ENCODE measurements at places on chromosomes 7 and 10. TPM values are rescaled to one million over a fixed set of nuclear protein-coding genes. Genes with fewer than 3 reads are reported as not detected.

The CASTOR2 gene
- total RNA-seq, result 4.7 TPM

The IDI2 gene
- total RNA-seq, result not detected

The LRRN3 gene
- not detected for total RNA-seq

The PLEKHS1 gene
- not detected for total RNA-seq

The PAOX gene
- total RNA-seq, result 1.8 TPM

The NEUROG3 gene
- not detected for total RNA-seq

The SNX10 gene
- 7.4 TPM for total RNA-seq

The PHYHIPL gene
- total RNA-seq, result not detected

The SRRM3 gene
- 0.92 TPM for total RNA-seq

The IFIT1 gene
- 111 TPM for total RNA-seq

The PNLIP gene
- total RNA-seq, result not detected

The SLC16A9 gene
- 21.9 TPM for total RNA-seq

The ADAMTS14 gene
- total RNA-seq, result 0.10 TPM

The FFAR4 gene
- total RNA-seq, result not detected

The KAZALD1 gene
- 0.32 TPM for total RNA-seq

The GDI2 gene
- 263 TPM for total RNA-seq

The ANK3 gene
- 11.6 TPM for total RNA-seq

The SFRP4 gene
- not detected for total RNA-seq
